ENCODE measurements at places on chromosomes 7 and 10.

GRCh38 chr10:104904753-104905323 lies 263.7 kb downstream of the SORCS3 start:
- DNase-seq: no peak

DNA sequence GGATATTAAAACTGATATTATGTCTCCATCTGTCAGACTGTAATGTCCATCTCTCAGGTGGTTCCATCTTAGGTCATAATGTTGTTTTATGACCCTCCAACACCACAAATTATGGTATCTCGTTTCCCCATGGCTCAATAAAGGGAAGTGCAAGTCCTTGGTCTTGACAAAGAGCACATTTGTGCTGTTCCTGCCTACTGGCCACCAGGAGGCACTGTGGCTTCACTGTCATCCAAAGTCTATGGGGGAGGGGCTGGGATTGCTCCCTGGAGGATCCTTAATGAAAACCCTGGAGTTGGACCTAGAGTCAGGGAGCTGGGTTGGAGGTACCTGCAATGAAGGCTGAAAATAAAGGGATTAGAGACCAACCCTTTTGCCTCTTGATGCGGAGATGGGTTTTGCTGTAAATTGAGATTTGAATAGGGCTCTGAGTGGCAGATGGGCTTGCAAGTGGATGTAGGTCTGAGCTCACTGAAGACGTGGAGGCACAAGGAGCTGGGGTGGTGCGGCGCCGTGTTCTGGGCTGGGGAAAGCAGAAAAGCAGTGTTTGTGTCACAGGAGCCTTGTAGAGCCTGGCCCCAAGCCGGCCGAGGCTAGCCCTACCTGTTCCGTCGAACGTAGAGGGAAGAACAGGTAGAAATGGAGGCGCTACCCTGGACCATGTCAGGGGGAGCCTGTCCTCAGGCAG lies 180.5 kb upstream of the PRSS58 start:
- DNase-seq: peak; percentile 80

- DNase-seq: no peak
Observed at GRCh38 chr7:88835147-88835728, 39.7 kb upstream of the TEX47 start.

- no peak for DNase-seq
Observed at GRCh38 chr7:50221028-50221427, 83.5 kb upstream of the IKZF1 start.

GRCh38 chr7:151700586-151701165 lies 176.2 kb downstream of the PRKAG2 start:
- no peak for DNase-seq

GRCh38 chr7:3069771-3070449 lies 26.2 kb upstream of the CARD11 start:
- DNase-seq: no peak

DNA sequence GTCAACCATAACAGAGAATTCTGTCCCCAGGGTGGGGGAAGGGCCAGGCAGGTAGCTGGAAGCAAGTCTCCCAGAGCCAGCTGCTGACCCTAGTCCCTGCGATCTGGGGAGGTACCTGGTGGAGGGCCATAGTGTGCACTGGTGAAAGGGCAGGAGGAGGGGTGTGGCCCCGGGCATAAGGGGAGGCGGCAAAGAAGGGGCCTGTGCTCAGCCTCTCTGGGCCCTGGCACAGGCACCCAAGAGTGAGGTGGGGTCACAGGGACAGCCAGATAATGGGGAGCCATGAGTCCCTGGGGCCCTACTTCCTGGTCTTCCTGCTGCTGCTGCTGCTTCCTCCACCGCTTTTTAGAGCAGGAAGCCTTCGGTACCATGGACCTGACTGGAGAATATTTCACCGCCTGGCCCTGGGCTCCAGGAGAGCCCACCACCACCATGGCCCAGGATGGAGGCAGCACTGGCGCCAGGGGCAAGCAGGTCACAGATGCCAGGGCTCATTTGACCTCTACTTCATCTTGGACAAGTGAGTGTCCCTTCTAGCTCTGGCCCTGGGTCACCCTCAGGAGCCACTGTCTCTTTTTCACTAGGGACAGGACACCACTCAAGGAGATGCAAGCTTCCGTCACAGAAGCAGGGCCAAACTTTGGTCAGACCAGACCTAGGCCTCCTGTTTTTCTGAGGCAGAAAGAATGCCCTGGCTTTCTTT lies at the start of gene ANTXRL:
ANTXRL (plus strand) TSS at position 7 of the 703 bp plus-strand sequence; CDS start at position 273, 266 bp downstream.
- peak; percentile 36 for DNase-seq

DNA sequence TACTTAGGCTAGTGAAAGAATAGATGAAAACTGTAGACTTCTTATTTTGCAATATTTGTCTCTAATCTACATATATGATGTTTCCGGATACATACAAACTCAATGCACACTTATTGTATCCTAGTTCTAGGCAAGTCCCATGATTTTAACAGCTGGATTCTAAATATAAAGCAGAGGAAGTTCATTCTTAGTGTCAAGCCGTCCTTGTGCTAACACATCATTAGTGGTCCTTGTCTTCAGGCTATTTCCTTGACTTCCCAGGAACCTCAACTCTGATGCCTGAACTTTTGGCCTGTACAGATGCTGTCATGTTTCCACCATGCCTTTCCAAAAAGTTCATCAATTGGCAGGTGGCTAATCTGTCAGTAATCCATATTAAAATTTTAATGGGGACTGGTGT lies 301.9 kb upstream of the DGKB start:
- no peak for DNase-seq

DNA sequence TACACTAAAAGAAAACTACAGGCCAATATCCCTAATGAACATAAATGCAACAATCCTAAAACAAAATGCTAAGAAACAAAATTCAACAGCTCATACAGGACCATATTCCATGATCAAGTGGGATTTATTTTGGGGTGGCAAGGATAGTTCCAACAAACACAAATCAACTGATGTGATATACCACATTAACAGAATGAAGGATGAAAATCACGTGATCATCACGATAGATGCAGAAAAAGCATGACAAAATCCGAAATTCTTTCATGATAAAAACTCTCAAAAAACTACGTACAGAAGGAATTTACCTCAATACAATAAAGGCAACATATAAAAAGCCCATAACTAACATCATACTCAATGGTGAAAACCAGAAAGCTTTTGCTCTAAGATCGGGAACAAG lies 124.0 kb downstream of the RELN start:
- no peak for DNase-seq

GRCh38 chr10:4763513-4763912 lies 62.5 kb upstream of the AKR1E2 start:
- DNase-seq: no peak

- DNase-seq: no peak
Observed at GRCh38 chr7:117828825-117829224, 44.4 kb downstream of the CTTNBP2 start.

- no peak for DNase-seq
Observed at GRCh38 chr7:57425239-57425944, 24.6 kb upstream of the ZNF716 start.

- DNase-seq: peak; percentile 13
Observed at GRCh38 chr10:127899766-127900387, 7.0 kb upstream of the PTPRE start.

GRCh38 chr7:73995821-73996511 lies 32.0 kb upstream of the ELN start:
- DNase-seq: no peak

- no peak for DNase-seq
Observed at GRCh38 chr7:91898240-91898992, 17.9 kb upstream of the MTERF1 start.

DNA sequence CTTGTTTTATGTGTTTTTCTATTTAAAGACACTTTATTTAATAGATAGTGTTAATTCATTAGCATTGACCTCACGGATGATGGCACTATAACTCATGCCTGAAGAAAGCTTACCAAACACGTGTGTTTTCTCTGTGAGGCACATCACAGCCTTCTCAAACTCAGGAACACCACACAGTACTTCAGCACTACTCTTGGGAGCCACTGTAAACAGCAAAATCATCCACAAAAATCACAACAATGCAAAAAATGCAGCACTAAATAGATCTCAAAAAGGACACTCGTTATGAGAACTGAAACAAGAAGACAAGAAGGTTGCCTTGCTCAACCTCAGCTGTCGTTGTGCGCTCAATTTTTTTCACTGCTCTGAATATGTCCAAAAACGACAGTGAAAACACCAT lies 12.0 kb upstream of the PARP12 start:
- no peak for DNase-seq

DNA sequence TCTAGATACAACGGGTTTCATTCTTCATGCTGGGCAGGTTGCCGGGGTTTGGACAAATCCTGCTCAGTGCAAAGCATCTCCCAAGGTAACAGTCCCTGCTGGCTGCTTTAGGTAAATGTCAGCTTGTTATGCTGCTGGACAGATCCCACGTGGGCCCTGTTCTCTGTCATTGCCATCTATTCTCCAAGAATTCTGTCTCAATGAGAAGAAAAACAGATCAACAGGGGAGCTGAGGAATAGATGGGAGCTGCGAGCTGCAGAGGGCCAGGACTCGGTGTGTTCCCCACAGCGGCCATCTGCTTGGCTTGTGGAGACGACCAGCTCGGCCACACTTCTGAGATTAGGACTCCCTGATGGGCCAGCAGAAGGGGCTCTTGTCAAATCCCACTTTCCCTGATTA lies 235.2 kb downstream of the DPP6 start:
- DNase-seq: peak; percentile 60

DNA sequence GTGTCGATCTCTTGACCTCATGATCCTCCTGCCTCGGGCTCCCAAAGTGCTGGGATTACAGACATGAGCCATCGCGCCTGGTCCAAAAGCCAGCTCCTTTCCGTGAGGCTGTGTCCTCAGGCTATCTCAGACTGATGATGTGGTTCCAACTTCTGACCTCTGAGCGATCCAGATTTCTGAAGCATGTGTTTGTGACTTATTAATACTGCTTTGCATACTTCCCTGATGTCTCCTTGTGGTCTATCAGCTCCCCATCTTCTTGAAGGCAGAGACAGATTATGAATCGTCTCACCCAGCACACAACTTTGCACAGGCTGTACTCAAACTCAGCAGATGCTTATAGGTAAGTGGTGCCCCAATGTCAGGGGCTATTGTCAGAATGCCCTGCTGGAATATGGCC lies 2.0 kb upstream of the PLPP4 start:
- DNase-seq: no peak

DNA sequence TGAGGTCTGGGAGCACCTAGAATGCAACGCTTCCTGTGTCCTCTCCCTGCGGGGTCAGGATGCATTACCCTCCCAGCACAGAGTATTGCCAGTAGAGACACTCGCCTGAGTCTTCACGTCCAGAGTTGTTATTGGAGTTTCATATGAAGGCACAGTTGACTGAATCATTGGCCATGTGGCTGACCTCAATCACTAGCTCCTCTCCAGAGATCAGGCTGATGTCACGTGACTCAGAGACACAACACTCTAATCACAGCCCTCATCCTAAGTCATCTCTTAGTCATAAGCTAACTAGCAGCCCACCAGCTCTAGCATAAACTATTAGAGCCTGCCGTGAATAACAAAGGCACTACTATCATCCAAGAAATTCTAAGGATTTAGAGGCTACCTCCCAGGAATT lies 107.8 kb downstream of the HECW1 start:
- no peak for DNase-seq

- no peak for DNase-seq
Observed at GRCh38 chr7:7499892-7500291, 35.8 kb downstream of the COL28A1 start.

DNA sequence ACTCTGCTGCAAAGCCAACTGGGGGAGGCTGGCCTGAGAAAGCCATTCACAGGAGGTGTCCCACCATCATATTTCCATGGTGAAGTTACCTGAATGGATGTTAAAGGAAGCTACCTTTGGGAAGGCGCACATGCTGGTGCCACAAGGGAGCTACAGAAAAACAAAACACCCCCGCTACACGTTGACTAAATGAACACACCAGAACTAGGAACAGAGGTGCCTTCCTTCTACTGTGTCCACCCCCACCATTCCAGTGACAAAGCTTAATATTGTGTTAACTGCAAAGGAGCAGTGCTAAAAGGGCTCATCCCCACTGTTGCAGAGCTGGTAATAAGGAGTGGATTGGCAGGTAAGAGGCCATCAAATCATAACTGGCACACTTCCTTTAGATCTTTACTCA lies 420.0 kb upstream of the PODXL start:
- no peak for DNase-seq

DNA sequence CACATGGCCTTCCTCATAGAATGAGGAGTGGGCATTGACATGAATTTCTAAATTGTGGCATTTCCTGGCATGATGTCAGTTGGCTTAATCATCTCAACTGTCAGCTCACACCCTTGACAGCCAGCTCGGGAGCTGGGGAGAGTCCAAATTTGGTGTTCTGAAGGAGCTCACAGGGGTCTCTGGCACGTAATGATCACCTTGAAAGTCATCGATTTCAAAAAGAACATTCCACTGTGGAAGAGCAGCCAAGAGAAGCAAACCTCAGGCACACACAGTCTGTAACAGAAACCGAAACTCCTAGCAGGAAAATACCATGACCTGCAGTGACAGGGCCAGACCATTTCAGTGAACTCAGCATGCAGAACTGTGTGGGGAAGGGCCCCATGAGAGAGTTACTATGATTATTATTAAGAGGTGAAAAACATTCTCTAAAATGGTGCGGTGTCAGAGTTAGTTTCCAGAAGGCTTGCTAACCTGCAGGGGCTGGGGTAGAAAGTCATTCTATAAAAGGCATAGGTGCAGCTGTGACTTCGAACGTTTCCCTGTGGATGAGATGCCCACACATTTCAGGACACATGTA lies 26.4 kb upstream of the KLF6 start:
- no peak for DNase-seq

- no peak for DNase-seq
Observed at GRCh38 chr7:29255906-29256692, 61.5 kb downstream of the CHN2 start.

GRCh38 chr7:71604818-71605414 lies 473.0 kb downstream of the GALNT17 start:
- DNase-seq: no peak

DNA sequence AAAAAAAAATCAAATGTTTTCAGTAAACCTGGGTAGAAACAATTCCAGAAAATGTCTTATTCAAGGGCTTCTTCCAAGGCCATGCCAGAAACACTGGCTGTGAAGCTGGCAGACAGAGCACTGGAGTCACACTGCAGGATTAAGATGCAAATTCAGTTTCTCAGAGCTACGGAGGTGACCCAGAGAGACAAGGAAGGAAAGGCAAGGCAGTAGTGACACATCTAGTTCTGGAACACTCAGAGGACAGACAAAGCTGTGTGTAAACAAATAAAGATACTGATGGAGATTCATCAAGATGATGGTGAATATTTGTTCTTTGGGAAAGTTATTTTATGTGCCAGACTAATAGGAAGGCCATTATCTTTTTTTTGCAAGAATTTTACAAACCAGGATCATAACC lies 608.3 kb upstream of the C7orf33 start:
- no peak for DNase-seq

DNA sequence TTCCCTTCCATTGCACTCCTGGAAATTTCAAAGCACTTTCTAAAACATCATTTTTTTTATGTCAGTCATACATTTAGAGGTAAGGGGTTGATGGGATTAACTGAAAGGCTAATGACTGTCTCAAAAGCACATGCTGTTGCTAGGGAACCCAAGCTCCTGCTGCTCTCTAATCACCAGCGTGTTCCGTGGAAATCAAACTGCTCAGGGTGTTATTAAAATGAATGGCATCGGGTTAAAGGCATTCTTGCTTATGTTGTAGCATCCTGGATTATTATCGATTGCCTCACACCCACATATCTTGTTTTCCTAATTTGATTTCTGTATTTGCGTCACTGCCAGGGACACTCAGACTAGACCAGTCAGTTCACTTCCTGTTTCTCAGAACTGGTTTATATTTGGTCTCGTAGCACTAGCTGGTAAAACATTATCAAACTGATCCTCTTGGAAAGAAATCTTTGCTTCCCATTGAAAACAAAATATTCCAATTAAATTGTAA lies 216.5 kb upstream of the MKLN1 start:
- no peak for DNase-seq
